Right lobe of liver (tissue), 6 donors: ENCODE measurements at places on chromosomes 4 and X. TPM values are rescaled to one million over a fixed set of nuclear protein-coding genes. Genes with fewer than 3 reads are reported as not detected.

SLC4A4 gene
- total RNA-seq = 26.7 TPM

DNA sequence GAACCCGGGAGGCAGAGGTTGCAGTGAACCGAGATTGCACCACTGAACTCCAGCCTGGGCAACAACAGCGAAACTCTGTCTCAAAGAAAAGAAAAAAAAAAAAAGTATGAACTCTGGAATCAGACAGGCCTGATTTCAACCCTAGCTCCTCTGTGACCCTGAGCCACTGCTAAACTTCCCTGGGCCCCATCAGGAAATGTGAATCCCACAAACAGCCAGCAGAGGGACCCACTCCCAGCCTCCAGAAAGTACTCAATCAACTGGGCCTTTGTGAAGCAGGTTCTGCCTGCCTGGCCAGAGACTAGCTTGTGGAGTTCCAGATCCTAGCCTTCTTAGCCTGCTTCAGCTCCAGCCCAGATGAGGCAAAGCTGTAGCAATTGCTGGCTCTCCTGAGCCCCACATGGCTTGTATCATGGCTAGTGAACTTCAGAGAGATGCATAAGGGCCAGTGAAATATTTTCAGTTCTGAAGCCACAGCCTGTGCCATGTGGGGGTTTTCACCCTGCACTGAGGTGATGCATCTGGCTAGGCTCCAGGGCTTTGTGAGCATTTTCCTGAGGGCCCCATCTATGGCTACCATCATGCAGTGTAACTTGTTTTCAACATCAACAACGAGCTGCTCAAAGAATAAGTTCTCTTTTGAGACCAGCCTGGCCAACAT lies 7.2 kb upstream of the IDS start:
- H3K4me3 ChIP-seq = no peak overlapping the region
- peak; percentile 51 for DNase-seq
- no peaks in the 10 kb centered on the region for H3K4me1 ChIP-seq
- H3K27me3 ChIP-seq = no peaks in the 10 kb centered on the region
- no peaks in the 10 kb centered on the region for H3K36me3 ChIP-seq

SERTM2 gene
- total RNA-seq = 10.4 TPM

- peak overlapping the region; percentile 99 for H3K27ac ChIP-seq
- H3K4me3 ChIP-seq = peak overlapping the region; percentile 87
- DNase-seq = no peak
- H3K36me3 ChIP-seq = no peaks in the 10 kb centered on the region
- H3K27me3 ChIP-seq = no peaks in the 10 kb centered on the region
Observed at GRCh38 chrX:41086627-41086932, 1.3 kb downstream of the USP9X start.

GRCh38 chr4:144171697-144172096 lies 31.2 kb upstream of the GYPA start:
- no peaks in the 10 kb centered on the region for H3K4me1 ChIP-seq
- no peak overlapping the region for H3K4me3 ChIP-seq
- H3K27me3 ChIP-seq = no peaks in the 10 kb centered on the region
- no peak for DNase-seq
- H3K27ac ChIP-seq = no peak overlapping the region
- H3K36me3 ChIP-seq = no peaks in the 10 kb centered on the region

- no peak overlapping the region for H3K27ac ChIP-seq
- H3K36me3 ChIP-seq = no peaks in the 10 kb centered on the region
- no peaks in the 10 kb centered on the region for H3K27me3 ChIP-seq
- H3K4me3 ChIP-seq = no peak overlapping the region
- no peaks in the 10 kb centered on the region for H3K4me1 ChIP-seq
Observed at GRCh38 chr4:164438321-164438720, 315.6 kb upstream of the SMIM31 start.

HSD17B10 gene
- total RNA-seq = 123 TPM

DNA sequence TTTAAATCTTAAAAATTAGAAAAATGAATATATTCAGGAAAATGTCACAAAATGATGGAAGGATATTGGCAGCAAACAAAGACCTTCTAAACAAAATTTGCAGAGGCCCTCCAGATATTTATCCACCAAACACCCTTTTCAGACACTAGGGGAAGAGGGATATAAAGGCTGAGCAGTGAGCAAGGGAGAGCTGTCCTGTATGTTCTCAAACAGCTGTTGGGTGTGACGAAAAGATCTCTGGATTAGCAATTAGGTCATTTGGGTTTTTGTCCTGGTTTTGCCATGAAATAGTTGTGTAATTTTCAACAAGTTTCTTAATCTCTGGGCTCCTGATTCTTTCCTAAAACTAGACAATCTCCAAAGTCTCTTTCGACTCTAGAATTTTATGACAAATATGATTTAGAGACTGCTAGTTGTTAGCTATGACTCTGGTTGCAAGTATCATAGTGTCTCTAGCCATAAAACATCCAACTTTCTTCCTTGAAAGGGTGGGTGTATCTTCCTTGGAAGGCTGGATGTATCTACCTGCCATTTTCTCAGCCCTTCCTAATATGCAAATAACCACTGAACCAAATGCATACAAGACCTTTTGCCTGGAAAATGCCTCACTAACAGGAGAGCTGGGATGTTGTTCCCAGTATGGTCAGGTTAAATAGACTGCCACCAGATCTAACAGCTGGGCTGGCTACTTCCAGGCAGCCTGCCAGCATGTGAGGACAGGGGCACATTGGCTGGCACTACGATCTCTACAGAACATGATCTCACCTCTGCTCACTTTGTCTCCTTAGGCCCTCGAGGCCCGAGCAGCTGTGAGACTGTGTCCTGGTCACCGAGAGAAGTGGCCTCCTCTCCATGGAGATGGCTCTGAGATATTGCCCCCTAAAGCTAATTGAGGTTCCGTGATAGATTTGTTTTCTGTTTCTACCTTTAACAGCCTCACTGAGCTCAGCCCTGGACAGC lies 225.5 kb upstream of the JADE1 start:
- no peaks in the 10 kb centered on the region for H3K36me3 ChIP-seq
- no peaks in the 10 kb centered on the region for H3K27me3 ChIP-seq
- no peak overlapping the region for H3K27ac ChIP-seq
- peak; percentile 61 for DNase-seq
- H3K4me1 ChIP-seq = no peaks in the 10 kb centered on the region

PRDM5 gene
- 0.37 TPM for total RNA-seq

PI4K2B gene
- total RNA-seq = 23.5 TPM

MUC7 gene
- not detected for total RNA-seq

TMEM150C gene
- total RNA-seq = 6.0 TPM

DNA sequence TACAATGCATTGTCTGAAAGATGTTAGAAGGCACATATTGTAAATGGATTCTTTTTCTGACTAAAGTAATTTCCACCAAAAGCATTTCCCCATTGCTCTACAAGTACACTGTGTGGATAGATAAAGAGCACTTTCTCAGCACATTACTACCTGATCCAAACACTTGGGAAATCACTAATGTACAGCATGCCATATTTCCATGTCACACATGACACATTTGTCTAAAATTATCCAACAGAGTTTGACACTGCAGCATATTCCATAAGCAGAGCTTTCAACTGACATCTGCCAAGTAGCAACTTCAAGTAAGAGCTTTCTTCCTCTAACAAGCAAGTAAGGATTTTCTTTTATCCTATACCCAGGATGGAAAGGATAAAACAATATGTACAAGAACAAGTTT lies 49.5 kb downstream of the REELD1 start:
- H3K27me3 ChIP-seq = no peaks in the 10 kb centered on the region
- no peak overlapping the region for H3K27ac ChIP-seq
- H3K4me3 ChIP-seq = no peak overlapping the region
- H3K4me1 ChIP-seq = no peaks in the 10 kb centered on the region
- H3K36me3 ChIP-seq = no peaks in the 10 kb centered on the region

- H3K36me3 ChIP-seq = no peaks in the 10 kb centered on the region
- no peaks in the 10 kb centered on the region for H3K27me3 ChIP-seq
- no peak for DNase-seq
- H3K4me3 ChIP-seq = no peak overlapping the region
- H3K27ac ChIP-seq = no peak overlapping the region
- H3K4me1 ChIP-seq = no peaks in the 10 kb centered on the region
Observed at GRCh38 chr4:168630445-168631187, 133.8 kb downstream of the PALLD start.

JADE1 gene
- 16.9 TPM for total RNA-seq

IL13RA1 gene
- 90.7 TPM for total RNA-seq

DNA sequence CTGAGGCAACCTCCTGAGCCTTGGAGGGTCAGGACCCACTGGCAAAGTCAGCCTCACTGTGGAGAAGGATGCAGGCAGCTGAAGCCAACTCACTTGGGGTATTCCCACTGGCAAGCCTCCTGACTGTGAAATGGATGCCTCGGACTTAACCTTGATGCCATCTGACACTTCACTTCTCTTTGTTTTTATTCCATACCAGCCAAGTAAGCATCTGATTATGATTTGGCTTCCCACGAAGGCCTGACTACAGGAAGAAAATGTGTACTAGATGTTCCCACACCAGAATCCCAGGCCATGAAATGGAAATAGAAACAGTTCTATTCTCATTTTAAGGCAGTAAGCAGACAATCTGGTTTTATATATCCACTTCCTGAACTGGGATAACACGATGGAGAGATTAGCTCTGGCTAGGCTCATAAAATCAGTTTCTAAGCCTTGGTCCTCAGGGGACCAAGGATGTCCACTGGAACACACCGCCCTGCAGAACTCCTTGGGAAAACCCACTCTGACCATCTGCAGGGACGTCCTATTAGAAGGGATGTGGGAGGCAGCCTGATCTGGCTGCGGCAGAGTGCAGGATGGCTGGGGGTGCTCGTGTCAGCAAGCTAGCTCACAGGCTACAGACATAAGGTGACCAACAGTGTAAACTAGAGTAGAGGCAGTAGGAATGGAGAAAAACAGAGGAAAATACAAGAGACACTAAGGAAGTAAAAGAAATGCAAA lies 89.3 kb downstream of the TSPAN5 start:
- no peaks in the 10 kb centered on the region for H3K4me1 ChIP-seq
- H3K4me3 ChIP-seq = no peak overlapping the region
- no peak overlapping the region for H3K27ac ChIP-seq
- no peak for DNase-seq
